Large intestine (tissue), 12 donors: ENCODE measurements at places on chromosomes 16 and 17. TPM values are rescaled to one million over a fixed set of nuclear protein-coding genes. Genes with fewer than 3 reads are reported as not detected.

Gene PRAC2
- not detected for polyA plus RNA-seq

Gene CLEC10A
- polyA plus RNA-seq, result 9.7 TPM

Gene KRT12
- polyA plus RNA-seq, result 0.16 TPM

Gene TSC2
- polyA plus RNA-seq, result 85.9 TPM

Gene MT4
- not detected for polyA plus RNA-seq

Gene AURKB
- 22.6 TPM for polyA plus RNA-seq

Gene NAGS
- 37.5 TPM for polyA plus RNA-seq
